ENCODE measurements at places on chromosomes 5 and 9.

- DNase-seq: no peak
Observed at GRCh38 chr9:86329649-86330048, 24.6 kb downstream of the TUT7 start.

DNA sequence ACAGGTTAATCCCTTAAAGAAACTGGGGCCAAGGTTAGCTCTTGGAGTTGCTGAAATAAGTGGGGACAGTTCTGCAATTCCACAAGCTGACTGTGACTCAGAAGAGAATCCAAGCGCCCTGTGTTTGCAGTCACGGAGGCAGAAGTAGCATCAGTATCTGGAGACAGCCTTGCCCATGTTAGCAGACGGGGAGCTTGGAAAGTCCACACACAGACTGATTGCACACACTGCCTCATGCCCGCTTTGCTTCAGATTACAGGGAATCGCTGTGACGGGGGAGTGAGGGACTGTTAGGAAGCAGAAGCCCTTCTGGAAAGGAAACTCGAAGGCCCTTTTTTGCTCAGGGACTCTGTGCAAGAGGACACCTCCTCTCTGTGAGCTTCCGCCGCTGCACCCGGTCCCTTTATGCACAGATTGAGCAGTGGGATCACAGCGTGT lies 30.9 kb upstream of the PPP1R26 start:
- DNase-seq: no peak

DNA sequence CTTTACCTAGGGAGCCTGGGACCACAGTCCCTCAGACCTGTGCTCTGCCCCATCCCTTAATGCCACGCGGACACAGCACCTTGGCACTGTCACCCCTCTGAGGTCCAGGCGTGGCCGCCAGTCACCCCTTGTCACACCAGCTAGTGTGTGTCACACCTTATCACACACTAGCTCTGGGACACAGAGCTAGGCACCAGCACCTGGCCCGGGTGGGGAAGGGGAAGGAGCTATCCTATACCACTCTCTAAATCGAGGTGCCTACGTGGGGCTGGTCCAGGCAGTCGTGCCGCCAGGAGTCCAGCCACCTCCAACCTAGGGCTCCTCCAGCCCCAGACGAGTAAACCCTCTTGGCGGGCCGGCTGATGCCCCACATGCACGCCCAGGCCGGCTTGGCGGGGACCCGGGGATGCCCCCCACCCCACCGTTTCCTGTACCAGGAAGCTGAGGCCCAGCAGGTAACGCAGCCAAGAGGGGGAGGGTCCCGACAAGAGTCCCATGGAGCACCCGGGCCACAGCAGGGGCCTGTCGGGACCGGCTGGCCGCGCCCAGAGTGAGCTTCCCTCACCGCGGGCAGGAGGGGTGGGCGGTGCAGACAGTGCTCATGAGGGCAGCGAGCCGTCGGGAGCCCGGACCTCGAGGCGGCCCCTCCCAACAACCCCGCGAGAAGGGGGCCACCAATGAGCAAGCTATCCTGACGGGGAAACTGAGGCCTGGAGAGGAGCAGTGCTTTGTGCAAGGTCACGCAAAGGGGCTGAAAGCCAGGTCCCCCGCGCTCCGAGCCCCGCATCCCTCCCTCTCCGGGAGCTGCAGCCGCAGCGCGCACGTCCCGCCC lies 550 bp downstream of the CORO2A start:
- DNase-seq: peak; percentile 41

DNA sequence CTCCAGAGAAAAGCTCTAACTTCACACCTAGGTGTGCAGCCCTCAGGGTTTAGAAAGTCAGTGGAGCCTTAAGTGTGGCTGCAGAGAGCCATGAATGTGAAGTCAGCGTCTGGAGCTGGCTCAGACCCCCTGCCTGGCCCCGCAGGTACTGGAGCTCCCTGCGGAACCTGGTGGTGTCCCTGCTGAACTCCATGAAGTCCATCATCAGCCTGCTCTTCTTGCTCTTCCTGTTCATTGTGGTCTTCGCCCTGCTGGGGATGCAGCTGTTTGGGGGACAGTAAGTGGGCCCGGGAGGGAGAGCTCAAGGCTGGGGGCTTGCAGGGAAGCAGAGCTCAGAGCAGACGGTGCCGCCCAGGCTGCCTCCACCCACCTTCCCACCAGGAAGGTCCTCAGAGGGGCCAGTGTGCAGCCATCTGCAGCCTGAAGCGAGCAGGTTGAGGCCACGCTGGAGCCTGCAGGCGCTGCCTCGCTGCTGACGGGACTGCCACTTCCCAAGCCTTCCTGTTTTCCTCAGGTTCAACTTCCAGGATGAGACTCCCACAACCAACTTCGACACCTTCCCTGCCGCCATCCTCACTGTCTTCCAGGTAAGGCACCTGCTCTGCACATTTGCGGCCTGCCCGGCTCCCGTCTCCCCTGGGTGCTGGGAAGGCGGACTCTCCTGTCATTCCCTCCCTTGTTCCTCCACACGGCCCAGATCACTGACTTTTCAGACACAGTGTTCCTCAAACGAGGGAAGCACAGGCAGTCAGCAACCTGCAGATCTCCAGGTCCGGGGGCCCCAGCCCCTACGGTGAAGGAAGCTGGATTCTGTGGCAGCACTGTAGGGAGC lies 108.9 kb downstream of the CACNA1B start:
- no peak for DNase-seq

DNA sequence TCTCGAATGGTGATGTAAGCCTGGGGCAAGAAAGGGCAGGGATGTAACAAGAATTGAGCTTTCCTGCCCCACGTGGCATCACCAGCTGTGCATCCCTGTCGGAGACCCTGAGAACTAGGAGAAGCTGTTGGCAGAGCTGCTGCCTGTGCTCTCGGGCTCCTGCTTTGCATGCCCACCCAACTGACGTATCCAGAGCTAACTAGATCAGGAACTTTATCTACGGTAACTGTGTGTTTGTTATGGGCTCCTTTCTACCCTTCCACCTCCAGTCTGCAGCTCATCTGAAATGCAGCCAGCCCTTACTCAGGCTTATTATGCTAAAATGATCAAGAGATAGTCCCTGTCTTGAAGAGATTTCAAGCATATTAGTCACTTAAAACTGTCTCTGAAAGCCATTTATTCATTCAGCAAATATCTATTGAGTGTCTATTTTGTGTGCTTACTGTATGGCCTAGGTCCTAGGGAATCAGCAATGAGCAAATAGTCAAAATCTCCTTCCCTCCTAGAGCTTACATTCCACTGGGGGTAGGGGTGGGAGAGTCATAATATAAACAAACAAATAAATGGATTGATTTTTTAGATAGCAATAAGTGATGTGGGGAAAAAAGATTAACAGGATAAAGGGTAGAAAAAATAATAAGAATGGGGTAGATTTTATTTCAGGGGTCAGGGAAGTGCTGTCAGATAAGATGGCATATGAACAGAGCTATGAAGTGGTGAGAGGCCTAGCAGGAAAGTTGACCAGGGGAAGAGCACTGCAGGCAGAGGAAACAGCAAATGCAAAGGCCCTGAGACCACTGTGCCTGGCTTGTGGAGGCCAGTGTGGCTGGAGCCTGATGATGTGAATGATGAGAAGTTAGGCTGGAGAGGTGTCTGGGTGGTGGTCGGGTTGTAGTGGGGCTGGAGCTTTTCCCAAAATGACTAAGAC lies 118.2 kb downstream of the GALNT10 start:
- DNase-seq: no peak

- DNase-seq: no peak
Observed at GRCh38 chr9:133771486-133772482, 33.6 kb upstream of the SARDH start.

GRCh38 chr5:83590966-83591365 lies 119.4 kb downstream of the VCAN start:
- no peak for DNase-seq

- no peak for DNase-seq
Observed at GRCh38 chr5:65199993-65200675, 281.6 kb downstream of the ADAMTS6 start.

GRCh38 chr9:89425024-89425805 lies 72.7 kb downstream of the SEMA4D start:
- no peak for DNase-seq

DNA sequence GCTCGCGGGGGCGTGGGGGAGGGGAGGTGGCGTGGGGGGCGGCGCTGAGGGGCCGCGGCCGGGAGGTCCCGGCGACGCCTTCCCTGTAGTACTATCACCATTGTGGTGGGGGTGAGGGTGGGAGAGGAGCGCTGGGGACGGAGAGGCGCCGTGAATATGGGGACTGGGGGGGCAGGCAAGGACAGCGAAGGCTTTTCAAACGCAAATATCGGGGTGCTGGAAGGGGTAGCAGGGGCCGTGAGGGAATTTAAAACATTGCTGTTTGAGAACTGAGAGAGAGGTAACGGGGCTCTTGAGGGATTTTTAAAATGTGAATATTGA lies 427 bp downstream of the RBM27 start:
- DNase-seq: peak; percentile 7

DNA sequence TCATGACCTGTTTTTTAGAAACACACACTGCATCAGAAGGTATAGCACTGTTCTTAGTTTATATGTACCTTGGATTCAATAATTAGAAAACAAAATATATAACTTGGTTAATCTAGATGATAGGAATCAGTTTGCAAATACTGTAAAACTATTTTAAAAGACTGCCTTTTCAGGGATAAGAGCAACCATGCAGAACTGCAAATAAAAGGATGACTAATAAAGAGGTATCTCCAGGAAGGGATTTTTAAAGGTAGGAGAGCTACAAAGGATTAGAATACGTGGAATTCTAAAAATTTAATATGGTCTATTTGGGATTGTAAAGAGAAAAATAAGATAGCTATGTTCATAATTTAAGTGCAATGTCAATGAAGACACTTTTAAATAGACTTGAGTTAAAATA lies 9.4 kb downstream of the GABRA1 start:
- no peak for DNase-seq

DNA sequence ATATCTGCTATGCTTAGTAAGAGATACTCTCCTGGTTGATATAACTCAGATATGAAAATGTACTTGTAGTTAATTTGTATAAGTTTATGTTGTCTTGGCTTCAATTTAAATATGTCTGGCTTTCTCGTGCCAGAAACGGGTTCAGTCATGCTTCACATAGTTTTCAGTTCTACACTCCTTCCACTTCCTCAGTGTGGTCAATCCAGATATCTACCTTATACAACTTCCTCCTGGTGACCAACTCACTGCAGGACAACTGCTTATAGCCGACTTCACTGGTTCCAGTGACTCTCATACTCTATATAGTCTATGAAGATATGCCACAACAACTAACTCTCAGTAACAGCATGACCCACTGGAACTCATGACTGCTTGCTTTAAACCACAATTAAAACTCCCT lies 690.4 kb downstream of the SLCO4C1 start:
- no peak for DNase-seq

- peak; percentile 66 for DNase-seq
Observed at GRCh38 chr9:21252721-21253547, 13.1 kb upstream of the IFNA14 start.
